Stimulated activated CD8-positive, alpha-beta memory T cell treated with anti-CD3 and anti-CD28 coated beads, Interleukin-7, amount 100 ng/mL, for 24 hours (primary cell): ENCODE measurements at places on chromosomes 1 and 21.

DNA sequence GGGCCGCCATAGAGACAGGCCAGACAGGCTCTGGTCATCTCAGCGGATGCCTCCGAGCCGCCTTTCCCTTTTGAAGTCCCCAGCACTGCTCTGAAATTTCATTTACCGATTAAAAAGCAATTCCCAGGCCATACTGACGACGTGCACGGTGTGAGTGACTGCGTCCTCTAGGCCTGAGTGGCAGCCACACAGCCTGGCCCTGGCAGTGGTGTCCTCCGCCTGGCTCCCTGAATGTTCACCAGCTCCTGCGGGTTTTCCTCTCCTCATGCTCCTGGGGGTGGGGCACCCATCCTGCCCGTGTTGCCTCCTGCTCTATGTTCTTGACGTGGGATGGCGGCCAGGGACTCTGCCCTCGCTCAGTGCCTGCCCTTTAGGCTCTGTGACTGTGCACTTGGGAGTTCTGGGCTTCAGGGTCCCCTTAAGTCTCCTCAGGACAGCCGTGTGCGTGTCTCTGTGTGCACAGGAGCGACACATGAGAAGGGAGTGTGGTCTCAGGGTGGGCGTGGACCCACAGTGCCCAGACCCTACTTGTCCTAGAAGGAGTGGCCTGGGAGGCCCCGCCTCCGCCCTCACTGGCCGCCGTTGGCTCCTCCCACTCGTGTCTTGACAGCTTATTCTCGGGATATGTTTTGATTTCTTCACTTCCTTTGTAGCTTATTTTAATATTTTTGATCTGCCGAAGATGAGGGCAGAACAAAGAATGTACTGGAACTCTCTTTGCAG is 3.6 kb downstream of the SKI start:
- no peak for DNase-seq

DNA sequence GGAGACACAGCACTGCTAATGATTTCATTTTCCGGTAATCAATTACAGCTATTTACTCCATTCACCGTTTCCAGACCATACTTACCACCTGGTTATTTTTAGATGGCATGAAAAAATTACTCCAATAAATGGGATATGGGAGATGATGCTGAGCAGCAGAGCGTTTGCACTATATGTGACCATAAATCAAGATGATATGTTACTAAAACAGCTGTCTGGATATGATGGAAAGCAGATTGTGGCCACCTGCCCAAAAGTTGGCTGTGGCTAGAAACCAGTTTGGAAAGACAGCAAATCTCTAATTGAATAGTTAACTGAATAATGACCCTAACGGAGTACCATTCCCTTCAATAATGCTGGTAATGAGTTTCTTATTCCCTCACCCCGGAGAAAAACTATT is 22.5 kb upstream of the KCTD3 start:
- no peak for DNase-seq

DNA sequence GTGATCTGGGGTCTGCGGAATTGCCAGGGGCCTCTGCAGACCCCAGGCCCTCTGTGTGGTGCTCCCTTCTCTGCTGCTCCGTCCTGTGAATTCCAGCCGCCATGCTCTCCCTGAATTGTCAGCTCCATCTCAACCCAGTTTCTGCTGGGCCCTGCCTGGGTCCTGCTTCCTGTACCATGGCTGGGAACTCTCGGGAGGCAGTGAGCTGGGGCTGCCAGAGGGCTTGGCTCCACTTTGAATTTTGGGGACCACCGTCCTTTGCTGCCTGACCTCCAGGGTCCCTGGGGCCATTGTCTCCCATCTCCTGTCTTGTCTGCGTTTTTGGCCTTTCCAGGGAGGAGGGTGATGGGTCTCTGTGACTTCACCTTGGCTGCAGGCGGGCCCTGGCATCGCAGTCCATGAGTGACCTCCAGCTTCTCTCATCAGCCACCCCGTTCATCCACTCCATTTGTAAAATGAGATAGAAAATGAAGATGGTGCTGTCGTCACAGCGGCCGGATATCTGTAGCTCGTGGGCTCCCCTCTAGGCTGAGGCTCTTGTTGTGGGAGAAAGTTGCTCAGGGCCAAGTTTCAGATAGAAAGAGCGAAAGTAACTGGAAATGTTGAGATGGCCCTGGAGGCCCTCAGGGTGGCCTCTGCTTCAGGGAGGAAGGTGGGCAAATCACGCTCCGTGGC is 38.3 kb downstream of the SKI start:
- no peak for DNase-seq

GRCh38 chr1:173779936-173780335 is 44.5 kb upstream of the DARS2 start:
- DNase-seq = no peak

GRCh38 chr1:93244298-93245069 is 64.0 kb downstream of the CCDC18 start:
- no peak for DNase-seq

DNA sequence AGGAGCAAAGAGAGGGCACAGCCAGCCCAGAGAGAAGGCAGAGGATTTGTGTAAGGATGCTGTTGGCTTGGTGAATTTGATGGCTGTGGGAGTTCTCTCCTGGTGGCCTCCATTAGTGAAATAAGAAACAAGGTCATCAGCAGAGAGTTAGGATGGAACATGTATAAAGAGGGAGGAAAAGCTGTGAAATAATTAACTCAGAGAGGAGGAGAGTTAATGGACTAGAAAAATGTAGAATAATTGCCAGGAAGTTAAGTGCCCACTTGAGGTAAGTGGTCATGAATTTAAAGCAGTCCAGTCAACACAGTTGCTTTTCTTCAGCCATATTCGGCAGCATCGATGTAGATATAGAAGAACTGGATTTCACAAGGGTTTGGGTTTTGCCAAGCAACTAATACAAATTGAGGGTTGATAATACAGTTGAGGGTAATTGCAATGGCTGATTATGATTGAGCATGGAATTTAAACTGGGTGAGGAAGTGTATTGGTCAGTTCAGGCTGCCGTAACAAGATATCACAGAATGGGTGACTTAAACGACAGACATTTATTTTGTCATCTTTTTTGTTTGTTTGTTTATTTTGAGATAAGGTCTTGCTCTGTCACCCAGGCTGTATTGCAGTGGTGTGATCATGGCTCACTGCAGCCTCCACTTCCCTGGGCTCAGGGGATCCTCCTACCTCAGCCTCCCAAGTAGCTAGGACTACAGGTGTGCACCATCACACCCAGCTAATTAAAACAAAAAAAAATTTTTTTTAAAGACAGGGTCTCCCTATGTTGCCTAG is 31.7 kb upstream of the KLF17 start:
- no peak for DNase-seq

- no peak for DNase-seq
Observed at GRCh38 chr1:186297439-186298045, 77.5 kb downstream of the TPR start.

- no peak for DNase-seq
Observed at GRCh38 chr1:52571783-52572182, 18.9 kb upstream of the TUT4 start.

GRCh38 chr1:26184086-26184485 is 6.3 kb upstream of the CATSPER4 start:
- DNase-seq = no peak

GRCh38 chr1:114122941-114123618 is 30.6 kb downstream of the SYT6 start:
- DNase-seq = no peak

DNA sequence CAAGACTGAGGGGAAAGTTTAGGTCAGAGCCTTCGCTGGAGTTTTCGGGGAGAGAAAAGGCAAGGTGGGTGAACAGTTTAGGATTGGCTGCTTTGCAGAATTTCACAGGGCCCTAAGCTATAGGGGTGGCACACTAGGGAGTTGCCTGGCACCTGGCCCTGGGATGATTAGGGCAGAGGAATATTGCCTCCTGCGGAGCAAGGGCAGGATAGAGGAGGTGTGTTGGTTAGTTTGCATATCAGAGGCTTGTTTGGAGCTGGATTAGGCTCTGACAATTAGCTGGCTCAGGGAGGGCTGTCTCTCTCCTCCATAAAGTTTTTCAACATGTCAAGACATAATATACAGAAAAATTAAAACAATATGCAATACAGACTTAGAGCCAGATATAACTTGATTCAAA is 436.4 kb downstream of the DISC1 start:
- no peak for DNase-seq

- DNase-seq = no peak
Observed at GRCh38 chr1:153763365-153764225, 11.6 kb upstream of the SLC27A3 start.

DNA sequence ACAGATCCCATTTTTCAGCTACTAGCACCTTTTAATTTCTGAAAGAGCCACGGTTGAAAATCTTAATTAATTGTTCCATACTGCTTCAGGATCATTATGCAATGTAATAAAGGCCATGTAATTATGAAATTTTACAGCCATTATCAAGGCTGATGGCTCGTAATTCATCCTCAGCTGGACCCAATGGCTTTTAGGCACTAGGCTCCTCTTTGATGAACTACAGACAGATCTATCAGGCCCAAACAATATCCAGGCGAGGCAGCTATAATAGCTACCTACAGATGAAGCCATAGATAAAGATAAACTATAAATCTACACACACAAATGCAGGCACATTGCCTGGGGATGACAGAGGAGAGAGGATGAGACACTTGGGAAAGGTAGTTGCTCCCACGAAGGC is 110.5 kb upstream of the USH2A start:
- DNase-seq = no peak

DNA sequence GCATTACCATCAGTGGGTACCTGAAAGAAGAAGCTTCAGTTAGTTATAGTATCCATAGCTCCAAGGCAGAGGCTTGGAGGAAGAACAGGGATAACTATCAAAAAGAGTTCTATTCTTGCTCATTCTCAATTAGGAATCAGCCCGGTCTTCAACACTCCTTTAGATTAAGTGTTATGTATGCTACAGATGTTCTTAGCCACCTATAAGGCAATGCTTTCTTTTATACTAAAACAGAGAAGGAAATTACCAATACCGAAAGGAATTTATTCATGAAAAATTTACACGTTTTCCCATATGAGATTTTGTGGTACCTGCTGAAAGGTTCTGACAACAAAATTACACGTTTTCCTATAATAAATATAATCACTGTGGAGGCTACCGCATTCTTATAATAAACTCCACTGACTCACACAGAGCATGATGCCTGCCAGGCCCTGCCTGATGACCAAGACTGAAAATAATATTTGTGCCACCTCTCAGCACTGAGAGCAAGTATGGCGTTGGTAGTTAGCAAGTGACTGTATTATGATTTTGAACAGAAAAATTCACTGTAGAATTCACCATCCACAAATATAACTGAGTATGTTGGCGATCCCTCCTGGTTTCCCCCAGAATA is 58.3 kb downstream of the APP start:
- no peak for DNase-seq

DNA sequence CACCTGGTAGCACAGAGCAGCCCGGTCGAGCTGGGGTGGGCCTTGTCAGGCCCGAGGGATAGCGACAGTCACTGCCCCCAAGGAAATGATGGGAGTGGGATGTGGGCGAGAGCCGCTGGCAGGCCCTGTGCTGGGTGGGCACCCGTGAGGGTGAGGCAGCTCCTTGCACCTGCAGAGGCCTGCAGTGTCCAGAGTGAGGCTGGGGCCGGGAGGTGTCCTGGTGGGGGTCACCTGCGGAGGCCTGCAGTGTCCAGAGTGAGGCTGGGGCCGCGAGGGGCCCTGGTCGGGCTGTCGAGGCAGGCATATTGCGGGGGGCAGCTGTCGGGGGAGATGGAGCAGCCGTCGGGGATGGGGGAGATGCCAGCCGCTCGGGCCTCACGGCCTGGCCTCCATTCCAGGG is 49.5 kb downstream of the SLC19A1 start:
- no peak for DNase-seq

DNA sequence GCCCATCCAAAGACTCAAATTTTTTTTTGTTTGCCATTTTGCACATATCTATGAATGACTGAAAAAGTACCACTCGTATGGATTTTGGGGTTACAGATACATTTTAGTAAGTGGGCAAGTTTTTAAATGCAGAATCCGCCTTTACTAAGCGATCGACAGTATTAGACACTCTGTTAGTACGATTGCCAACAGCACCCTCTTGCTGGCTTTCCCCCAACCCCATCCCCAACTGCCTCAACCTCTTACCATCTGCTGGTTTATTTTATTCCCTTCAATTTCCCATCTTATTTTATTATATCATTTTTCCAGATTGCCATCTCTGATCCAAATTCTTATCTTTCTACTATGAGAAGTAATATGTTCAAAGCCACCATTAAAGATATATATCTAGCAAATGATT is 244.8 kb downstream of the LRRIQ3 start:
- no peak for DNase-seq

GRCh38 chr1:114154146-114154962 is 685 bp upstream of the SYT6 start:
- DNase-seq = no peak

GRCh38 chr1:11484321-11484655 is 5.3 kb downstream of the DISP3 start:
- DNase-seq = no peak

GRCh38 chr1:1531947-1532346 is 8.5 kb downstream of the TMEM240 start:
- no peak for DNase-seq

GRCh38 chr1:110675060-110675791 is 486 bp upstream of the KCNA3 start:
- DNase-seq = no peak

- no peak for DNase-seq
Observed at GRCh38 chr1:93205892-93206566, 25.5 kb downstream of the CCDC18 start.

GRCh38 chr1:169925505-169926482 is 32.1 kb upstream of the SCYL3 start:
- no peak for DNase-seq
